ENCODE measurements at places on chromosomes 3 and 15.

- no peak for DNase-seq
Observed at GRCh38 chr3:189386739-189387138, 215.0 kb downstream of the TPRG1 start.

GRCh38 chr15:67882487-67883233 lies 42.8 kb upstream of the RNU6-1 start:
- DNase-seq: no peak

DNA sequence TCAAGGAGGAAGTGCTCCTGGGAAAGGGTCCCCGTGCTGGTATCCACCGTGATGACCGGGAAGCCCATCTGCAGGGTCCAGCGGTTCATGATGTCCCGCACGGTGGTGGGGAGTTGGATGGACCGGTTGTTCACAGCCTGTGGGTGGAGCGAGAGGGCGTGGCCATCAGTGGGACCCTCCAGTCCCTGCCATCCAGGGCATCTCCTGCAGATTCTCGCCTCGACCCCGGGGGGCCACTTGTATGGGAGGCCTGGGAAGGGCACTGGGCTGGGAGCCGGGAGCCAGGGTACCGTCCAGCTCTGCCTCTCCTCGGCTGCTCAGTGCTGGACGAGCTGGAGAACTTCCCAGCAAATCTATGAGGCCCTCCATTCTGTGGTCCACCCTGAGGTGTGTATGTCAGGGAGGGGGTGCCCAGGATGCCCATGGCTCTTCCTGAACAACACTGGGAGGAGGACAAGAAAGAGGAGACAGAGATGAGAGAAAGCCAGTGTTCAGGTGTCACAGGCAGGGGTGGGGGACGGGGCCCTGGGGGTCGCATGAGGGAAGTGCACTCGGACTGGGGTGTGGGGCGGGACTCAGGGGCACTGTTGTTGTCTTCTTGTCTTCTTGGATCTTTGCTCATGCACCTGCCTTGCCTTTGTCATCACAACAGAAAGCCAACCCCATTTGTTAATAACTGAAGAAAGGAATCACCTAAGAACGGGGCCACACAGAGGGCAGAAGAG lies 13.0 kb downstream of the ANPEP start:
- no peak for DNase-seq

GRCh38 chr15:27218426-27218825 lies 247.4 kb downstream of the GABRG3 start:
- DNase-seq: no peak

DNA sequence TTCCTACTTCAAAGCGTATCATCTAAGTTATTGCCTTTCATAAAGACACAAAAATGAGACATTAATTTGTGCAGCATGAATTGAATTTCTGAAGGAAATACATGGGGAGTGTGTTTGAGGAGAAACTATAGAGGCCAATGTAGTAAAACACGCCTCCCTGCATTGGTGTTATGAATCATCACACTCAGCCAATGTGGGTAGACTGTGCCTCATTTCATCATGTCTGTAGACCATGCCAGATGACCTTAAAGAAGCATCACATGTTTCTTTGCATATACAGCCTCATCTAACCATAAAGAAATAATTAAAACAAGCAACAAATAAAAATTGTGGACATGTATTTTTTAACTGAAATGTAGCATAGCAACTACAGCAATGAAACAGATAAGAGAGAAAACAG lies 486.0 kb upstream of the ADAMTS9 start:
- DNase-seq: no peak

- DNase-seq: no peak
Observed at GRCh38 chr3:36954452-36955134, 9.7 kb upstream of the TRANK1 start.

- DNase-seq: no peak
Observed at GRCh38 chr3:182786564-182787196, 6.6 kb upstream of the ATP11B start.

GRCh38 chr3:106333911-106334618 lies 465.3 kb upstream of the CBLB start:
- DNase-seq: no peak

DNA sequence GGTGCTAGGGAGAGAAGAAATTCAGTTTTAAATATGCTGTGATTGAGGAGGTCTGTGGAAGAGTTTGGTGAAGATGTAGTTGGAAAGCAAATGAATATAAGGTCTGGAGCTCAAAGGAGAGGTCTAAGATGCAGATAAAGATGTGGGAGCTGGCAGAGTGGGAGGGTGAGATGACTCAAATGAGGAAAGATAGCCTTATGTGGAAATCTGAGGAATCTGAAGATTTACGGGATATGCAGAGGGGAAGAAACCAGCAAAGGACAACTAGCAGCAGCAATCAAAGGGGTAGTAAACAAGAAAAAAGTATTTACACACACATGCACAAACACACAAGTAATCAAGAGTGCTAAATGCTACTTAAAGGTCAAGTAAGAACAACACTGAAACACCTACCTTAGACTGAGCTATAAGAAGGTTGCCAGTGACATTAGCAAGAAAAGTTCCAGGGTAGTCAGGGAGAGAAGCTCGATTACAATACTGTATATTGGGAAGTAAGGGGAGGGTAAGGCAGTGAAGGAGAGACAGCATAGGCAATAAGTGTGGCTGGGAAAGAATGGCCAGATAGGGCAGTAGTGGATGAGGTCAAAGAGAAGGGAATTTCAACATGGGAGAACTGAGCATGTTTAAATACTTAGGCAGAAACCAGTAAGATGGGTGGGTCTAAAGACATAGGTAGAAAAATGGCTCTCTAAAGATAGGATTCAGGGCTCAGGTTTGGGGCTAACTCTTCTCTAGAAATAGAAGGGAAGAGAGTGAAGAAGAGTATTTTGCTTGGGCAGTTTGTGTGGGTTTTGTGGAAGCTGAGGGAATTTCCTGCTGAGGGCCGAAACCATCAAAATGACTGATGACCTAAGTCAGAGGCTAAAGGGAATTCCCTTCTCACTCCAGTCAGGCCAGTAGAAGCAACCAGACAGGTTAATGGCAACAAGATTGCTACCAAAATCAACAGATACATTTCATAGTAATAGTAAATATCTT lies 8.9 kb downstream of the CMTM6 start:
- no peak for DNase-seq

- DNase-seq: no peak
Observed at GRCh38 chr3:53998980-53999379, 107.3 kb upstream of the SELENOK start.

- no peak for DNase-seq
Observed at GRCh38 chr3:89364314-89364713, 256.9 kb downstream of the EPHA3 start.

GRCh38 chr3:18575573-18575972 lies 150.4 kb upstream of the SATB1 start:
- no peak for DNase-seq

GRCh38 chr15:70817266-70817665 lies 36.7 kb downstream of the LARP6 start:
- DNase-seq: no peak

- no peak for DNase-seq
Observed at GRCh38 chr3:176351408-176351807, 845.9 kb downstream of the TBL1XR1 start.

DNA sequence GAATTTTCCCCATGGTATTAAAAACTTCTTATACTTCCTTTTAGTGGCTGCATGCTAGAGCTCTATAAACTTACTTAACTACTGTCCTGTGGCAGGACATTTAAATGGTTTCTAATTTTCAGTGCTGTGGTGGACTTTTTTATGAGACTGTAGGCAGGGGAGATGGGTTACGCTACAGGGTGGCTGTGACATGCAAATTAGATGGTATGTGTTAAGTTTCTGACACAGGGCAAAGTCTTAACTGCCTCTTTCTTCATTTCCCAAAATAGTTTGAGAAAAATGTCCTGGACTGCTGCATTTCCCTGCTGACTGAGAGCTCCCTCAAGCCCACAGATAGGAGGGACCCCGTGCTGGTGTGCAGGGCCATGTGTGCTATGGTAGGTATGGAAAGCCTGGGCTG lies 22.0 kb downstream of the TGM4 start:
- DNase-seq: peak; percentile 11

- no peak for DNase-seq
Observed at GRCh38 chr3:42735019-42735418, 32.4 kb upstream of the HHATL start.

DNA sequence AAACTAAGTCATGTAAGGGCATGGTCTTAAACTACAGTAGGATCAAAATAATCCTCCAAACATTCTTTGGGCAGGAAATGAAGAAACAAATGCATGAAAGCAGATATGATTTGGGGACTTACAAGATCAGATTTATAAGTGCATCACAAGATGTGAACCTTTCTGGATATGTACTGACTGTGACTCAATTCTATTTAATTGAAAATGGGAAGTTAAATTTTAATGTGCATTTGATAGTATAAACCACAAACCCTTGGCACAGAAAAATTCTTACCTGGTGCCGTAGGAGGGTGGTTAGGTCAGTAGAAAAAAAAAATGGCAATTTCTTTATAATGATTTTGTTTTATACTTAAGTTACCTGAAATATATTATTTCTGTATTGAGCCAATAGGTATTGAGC lies 262.5 kb upstream of the TGFBR2 start:
- no peak for DNase-seq

GRCh38 chr3:36907911-36908646 lies 36.8 kb downstream of the TRANK1 start:
- no peak for DNase-seq

GRCh38 chr15:64513823-64514222 lies 53.4 kb downstream of the ZNF609 start:
- no peak for DNase-seq

Data from GM18507 (cell line).